ENCODE measurements at places on chromosomes 6 and 20.

- no peak for DNase-seq
These were observed 539.2 kb downstream of the CDH26 start for GRCh38 chr20:60497298-60498035.

GRCh38 chr6:7108196-7108963, 619 bp downstream of the RREB1 start:
- peak; percentile 60 for DNase-seq

DNA sequence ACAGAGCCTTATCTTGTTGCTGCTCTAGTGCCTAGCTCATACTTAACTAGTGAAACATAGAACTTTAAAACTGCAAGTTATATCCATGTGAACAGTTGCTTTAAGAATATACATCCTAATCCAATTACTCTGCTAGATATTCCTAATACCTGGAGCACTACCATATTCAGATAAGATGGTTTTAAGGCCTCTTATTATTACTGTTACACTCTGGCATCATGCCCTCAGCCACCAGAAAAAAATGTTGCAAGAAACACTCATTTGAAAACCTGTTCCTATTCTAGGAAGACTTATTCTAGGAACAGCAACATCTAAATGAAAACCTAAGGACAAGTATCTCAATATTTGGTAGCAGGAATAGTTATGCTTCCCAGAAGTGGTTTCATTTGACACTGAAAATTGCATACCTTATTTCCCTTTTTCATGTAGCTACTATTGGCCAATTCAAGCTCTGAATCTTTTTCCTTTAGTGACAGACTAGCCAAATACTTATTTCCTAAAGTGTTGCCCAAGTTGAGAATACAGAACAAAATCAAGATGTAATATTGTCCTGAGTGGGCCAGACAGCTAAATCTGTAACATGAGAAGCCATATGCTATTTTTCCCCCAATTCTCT, 4.8 kb upstream of the MTFR2 start:
- DNase-seq: no peak

DNA sequence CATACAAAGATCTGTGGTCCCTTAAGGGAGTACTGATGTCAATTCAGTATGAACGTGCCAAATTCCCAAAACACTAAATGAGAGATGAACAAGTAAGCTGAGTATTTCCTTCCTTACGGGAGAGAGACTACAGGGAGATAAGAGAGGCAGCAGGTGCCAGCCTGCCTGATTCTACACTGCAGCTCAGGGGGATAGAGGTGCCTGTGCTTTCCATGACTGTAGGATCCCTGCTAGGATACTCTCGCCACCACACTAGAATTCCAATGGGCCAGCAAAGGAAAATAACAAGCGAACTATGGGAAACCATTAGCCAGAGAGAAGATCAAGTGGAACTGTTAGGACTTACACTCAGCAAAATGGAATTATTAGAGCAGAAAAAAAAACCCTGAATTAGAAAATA, 198.5 kb upstream of the BTBD3 start:
- DNase-seq: no peak

DNA sequence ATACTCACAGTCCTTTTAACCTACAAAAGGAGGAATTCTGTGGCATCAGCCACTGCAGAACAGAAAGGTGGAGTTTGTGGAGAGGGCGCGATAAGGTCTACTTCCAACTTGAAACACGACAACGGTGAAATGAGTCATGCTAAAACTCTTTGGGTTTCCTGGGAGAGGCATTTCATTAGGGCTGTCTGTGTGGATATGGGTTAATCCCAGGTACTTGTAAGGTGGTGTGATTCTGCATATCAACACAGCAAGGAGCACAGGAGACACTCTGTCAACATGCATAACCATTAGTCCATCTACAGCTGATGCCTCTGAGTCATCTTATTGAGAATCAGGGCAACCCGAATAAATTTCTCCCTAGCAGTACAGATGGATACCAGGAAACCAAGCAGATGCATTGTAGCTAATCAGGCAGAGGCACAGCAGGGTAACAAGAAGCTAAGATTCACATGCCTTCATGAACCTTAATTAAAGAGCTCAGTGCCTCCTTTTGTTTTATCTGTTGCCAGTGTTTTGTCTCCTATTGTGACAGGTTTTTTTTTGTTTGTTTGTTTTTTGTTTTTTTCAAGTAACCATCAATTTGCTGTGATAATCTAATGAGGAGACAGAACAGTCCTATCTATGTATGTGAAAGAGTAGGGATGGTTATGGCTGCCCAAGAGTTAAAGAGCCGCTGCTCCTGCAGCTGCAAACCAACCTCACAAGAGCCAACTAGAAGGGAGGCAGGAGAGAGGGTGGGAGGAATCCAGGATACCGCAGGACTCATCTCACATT, 315.8 kb upstream of the SOX4 start:
- DNase-seq: no peak

DNA sequence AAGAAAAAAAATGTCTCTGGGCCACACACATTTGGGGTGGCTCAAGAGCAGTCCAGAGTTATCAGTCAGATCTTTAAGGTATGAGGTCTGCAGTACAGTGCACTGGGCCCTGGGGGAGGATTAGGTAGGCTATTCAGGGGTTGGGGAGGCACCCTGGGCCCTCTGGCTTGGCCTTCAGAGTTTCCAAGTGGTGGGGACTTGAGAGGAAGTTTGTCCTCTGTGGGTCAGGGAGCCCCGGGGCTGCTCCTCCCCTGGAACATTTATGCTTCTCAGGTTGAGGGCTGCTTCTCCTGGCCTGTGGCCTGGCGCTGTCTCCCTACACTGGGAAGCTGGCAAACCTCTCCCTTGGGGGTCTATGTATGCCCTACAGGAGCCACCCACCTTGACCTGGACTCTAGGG, 46.0 kb downstream of the PTK7 start:
- DNase-seq: no peak

DNA sequence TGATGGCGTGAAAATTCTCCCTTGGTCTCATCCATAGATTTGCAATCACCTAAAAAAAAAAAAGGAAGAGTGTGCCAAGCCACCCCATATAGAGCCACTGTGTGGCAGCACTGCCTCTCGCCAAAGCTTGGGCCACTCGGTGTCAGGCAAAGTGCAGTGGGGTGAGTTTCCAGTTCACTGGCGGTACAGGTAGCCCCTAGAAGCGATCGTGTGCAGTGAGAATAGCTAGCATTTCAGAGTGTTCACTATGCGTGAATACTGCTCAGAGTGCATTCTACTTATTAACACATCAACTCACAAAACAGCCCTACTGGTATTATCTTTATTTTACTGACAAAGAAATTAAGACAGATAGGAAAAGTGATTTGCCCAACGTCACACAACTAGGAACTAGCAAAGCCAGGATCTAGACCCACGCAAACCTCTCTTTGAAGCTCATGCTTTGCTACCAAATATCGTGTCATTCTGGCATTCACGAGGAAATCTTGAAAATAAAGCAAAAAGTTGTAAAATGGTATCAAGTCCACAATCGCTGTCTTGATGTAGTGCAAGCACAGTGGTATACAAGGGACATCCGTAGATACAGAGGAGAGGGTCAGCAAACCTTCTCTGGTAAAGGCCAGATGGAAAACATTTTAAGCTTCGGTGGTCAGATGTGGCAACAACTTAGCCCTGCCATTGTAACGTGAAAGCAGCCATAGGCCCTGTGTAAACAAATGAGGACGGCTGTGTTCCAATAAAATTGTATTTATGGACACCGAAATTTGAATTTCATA, 10.4 kb upstream of the GCNT2 start:
- DNase-seq: peak; percentile 25

DNA sequence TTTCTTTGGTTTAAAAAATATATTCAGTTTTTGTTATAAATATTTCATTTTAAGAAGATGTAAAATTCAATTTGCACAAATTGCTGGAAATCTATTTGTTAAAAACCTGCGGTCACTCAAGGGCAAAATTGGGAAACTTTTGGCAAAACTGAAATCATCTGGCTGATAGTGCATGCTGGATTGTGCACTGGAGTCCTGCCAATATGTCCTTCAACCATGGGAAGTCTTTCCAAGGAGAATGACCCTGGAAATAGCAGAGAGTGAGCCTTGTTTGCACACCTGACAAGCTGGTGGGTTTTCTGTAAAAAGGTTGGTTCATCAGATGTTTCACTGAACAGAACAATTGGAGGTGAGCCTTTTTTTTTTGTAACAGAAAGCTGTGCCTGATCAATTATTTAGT, 413.5 kb downstream of the BTBD3 start:
- DNase-seq: no peak

GRCh38 chr6:152993431-152993830, 9.1 kb downstream of the MTRF1L start:
- DNase-seq: no peak

DNA sequence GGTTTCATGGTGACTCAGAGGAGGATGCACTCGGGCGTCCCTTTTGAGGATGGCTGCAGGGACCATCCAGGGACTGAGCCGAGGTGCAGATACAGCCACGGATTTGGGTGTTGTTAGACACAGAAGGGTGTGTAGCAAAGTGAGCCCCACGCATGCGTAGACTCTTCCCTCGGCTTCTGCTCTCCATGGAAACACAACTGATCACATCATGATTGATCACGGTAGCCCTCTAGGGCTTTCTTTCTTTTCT, 606 bp upstream of the ULBP1 start:
- peak; percentile 29 for DNase-seq

- no peak for DNase-seq
These were observed 183.1 kb downstream of the UBE3D start for GRCh38 chr6:82882363-82883023.

GRCh38 chr6:13674533-13675190, 37.0 kb downstream of the RANBP9 start:
- no peak for DNase-seq

DNA sequence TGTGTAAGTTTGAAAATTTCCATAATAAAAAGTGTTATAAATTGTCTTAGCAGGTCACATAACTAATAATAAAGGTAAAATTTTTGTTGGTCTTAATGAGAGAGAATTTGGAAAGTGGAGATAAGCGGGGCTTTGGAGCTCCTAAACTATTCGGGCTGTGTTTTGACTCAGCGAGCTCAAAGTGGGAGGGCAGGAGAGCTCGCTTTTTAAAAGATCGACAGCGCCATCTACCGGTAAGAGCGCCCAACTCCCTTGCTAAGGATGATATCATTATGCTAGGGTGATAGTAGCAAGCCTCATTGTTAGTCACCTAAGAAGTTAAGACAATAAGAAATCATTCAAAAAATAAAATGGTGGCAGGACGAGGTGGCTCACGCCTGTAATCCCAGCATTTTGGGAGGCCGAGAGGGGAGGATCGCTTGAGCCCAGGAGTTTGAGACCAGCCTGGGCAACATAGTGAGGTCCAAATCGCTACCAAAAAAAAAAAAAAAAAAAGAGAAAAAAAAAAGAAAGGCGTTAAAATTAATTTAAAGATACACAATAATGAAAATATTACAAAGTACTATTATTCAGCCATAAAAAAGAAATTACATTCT, 24.8 kb downstream of the C6orf15 start:
- peak; percentile 90 for DNase-seq

- DNase-seq: no peak
These were observed 33.4 kb downstream of the IL20RA start for GRCh38 chr6:137011406-137011805.

DNA sequence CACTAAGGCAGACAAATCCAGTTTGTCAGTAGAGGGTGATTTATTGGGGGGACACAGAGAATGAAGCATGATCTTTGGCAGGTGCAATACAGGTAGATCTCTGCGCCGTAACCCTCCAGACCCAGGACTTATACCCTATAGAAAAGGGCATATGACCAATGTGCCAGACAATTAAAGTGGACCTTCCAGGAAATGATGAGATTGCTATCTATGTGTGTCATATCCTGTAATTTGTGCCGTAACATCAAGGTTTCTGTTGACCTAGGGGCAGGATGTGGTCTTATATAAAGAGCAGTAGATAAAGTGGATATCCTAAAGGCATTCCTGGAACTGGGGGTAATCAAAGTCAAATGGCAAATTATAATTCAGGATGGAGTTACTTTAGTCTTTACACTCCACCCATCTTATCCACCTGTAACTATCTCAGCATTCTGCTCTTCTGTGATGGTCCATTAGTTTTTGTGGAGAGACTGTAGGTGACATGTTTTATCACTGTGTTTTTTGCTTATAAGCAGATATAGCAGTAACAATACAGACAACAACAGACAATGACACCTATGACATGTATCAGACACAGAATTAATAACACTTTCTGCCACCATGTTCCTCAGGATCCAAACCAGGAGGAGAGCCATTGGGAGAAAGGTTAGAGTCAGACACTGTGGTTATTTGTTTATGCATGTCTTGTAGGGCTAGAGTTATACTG, 43.1 kb upstream of the ZNF337 start:
- DNase-seq: peak; percentile 2

- DNase-seq: peak; percentile 58
These were observed 16.9 kb upstream of the SRSF3 start for GRCh38 chr6:36577301-36577700.

DNA sequence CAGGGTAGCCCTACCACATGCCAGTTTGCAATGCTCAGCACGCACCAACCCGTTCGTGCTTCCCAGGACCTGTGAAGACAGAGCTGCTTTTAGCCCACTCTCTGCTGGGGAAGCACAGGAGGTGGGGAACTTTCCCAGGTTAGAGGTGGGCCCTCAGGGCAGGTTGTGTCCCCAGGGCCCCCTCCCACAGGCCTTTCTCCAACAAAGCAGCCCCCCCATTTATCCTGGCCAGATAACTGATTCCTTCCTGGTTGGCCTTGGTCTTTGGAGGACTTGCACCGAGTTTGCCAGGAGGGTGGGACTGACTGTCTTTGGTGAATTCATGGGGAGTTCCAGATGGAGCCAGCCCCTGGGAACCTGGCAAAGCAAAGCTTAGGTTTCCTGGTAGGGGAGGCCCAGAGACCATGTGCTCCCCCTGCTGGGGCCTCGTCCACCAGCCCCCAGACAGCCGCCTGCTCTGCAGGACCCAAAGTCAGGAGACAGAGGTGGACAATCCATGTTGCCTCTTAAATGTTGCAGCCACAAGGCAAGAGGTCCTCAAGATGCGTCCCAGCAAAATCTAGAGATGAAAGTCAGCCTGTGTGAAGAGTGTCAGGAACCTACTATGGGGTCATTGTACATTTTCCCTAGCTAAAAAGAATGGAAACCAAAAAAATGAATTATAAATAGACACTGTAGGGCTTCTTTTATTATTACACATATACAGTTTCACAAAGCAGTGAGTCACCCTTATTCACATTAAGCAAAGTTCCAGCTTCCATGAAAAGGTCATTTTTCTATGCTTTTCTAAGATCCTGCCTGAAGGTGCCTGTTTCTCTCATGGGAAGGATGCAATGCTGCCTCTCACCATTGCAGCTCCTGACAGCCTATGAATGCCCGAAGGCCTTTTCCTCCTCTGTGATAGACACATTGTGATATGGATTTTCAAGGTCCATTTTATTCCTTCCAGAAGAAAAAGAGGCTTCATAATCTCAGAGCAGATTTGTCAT, 497.8 kb downstream of the PREX1 start:
- peak; percentile 27 for DNase-seq

Data from fibroblast of pulmonary artery (primary cell).